ENCODE measurements at places on chromosomes 12 and 14. TPM values are rescaled to one million over a fixed set of nuclear protein-coding genes. Genes with fewer than 3 reads are reported as not detected.

SPTSSA gene
- 14.0 TPM for total RNA-seq

DNA sequence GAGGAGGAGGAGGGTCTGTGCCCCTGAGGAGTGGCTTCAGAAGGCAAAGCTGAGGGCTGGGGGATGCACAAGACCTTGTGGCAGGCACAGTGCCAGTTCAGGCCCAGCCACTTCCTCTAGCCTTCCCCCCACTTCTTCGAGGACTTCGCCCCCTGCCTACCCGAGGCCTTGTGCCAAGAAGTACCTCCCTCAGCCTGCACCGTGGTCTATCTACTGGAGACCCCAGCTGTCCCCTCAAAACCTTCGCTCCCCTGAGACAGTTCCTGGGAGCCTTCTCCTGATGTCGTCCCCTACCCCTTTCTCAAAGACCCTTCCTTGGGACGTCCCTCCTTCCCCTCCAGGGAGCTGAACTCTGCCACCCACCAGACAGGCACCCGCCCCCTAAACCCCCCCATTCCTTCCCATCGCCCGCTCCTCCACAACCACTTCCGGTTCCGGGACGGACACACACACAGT lies 604 bp downstream of the ZNF384 start:
- DNase-seq = no peak

- DNase-seq = peak; percentile 92
Measured at GRCh38 chr14:101454229-101454628, 107.1 kb upstream of the DIO3 start.

DNA sequence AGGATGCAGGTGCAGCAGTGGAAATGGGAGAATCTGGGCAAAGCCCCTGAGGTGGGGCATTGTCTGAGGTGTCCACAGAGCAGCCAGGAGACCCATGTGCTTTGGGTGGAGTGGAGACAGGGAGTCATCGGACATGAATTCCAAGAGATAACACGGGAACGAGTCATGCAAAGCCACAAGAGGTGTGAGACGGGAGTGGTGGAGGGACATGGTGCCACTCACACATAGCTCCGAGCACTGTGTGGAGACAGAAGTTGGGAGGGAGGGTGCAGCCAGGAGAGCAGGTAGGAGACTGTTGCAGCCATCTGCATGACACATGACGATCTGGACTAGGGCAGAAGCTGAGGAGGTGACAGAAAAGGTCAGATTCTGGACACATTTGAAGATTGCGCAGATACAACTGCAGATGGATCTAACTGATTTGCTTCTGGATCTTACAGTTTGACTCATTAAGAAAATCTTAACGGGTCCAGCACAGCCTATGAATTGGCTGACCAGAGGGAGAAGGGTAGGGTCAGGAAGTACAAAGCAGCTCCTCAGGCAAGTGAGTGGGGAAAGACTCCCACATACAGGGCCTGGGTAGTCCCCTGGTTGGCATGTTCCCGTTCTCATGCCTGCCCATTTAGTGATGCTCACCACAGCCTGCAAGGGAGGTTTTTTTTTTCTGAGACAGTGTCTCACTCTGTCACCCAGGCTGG lies 379.8 kb downstream of the FUT8 start:
- DNase-seq = peak; percentile 81

MGP gene
- total RNA-seq = 2.1 TPM

- no peak for DNase-seq
Measured at GRCh38 chr12:132306885-132307191, 22.6 kb downstream of the GALNT9 start.

GLIPR1L1 gene
- not detected for total RNA-seq

IQSEC3 gene
- total RNA-seq = not detected

GRCh38 chr12:132597333-132598316 lies 12.8 kb downstream of the LRCOL1 start:
- DNase-seq = peak; percentile 49

DNA sequence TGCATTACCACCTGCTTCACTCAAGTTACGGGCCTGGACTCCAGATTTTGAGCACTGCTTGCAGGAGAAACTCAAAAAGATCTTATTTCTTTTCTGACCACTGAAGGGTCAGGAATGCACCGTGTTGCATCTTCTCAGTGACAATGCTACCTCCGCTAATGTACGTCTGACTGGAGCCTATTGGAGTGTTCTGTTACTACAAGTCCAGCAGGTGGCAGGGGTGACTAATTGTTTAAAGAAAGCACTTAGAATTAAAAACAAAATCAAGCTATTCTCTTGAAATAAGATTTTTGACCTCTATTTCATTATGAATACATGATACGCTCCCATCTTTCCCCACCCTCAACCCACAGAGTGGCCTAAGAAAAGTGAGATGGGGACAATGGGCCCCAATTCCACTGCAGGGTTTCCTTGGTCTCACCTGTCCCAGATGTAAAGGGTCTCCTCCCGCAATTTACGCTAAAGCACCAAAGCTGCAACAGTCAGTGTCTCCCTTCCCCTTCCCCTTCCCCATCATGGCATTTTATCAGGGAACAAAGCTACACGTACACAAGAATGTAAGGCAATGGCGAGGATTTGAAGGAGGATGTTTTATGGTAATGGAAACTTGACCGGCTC lies 2.2 kb downstream of the TBPL2 start:
- peak; percentile 92 for DNase-seq

PTPN6 gene
- total RNA-seq = 22.5 TPM
